HCT116 (cell line): ENCODE measurements at places on chromosomes 5 and 9.

DNA sequence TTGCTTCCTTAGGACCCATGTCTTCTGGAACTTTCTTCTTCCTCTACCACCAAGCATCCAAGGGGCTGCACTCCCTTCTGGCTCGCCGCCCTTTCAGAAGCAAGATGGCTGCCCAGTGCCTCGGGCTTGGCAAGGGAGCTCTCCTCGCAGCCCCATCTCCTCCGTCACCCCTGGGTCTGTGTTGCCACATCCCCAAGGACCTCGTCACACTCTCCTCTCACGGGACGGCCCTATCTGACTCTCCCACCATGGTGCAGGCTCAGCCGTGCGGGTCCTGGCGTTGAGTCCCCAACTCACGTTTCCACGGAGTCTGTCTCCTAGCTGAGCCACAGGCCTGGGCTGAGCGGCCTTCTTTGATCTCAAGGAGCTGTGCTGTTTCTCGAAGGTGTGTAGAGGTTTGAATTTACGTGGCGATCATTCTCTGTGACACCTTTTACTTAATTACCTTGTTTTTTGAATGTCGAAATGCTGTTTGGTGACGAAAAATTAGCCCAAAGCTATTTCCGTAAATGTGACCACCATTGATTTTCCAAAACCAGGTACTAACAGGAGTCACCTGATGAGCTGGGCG, 15.0 kb upstream of the SCGB3A1 start:
- no peak for DNase-seq

GRCh38 chr5:173968154-173968797, 20.7 kb upstream of the C5orf47 start:
- no peak for DNase-seq

GRCh38 chr5:88792144-88792840, 90.7 kb downstream of the MEF2C start:
- DNase-seq: no peak

- DNase-seq: no peak
Observed at GRCh38 chr9:129544761-129545160, 76.1 kb downstream of the C9orf50 start.

GRCh38 chr5:57836921-57837320, 354.3 kb upstream of the ACTBL2 start:
- no peak for DNase-seq

DNA sequence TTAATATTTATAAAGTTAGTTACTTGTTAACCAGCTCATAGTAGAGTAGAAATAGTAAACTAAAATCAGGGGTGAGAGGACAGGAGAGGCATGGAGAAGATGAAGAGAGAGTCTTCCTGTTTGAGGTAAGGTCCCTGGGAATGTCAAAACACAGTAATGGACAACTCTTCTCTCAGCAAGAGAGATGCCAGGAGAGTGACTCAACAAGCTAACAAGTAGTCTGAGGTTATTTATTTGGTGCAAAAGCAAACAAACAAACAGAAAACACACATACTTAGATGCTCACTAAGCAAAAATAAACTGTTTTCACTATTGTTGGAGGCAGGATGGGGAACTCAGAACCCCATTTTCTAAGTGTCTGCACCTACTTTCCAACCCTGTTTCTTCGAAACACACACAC, 333.2 kb upstream of the RFX3 start:
- DNase-seq: no peak

- DNase-seq: no peak
Observed at GRCh38 chr9:103789686-103790085, 304.4 kb upstream of the SMC2 start.

GRCh38 chr5:88666761-88667495, 216.1 kb downstream of the MEF2C start:
- DNase-seq: no peak

- DNase-seq: no peak
Observed at GRCh38 chr5:61132559-61132958, 29.7 kb downstream of the SMIM15 start.

DNA sequence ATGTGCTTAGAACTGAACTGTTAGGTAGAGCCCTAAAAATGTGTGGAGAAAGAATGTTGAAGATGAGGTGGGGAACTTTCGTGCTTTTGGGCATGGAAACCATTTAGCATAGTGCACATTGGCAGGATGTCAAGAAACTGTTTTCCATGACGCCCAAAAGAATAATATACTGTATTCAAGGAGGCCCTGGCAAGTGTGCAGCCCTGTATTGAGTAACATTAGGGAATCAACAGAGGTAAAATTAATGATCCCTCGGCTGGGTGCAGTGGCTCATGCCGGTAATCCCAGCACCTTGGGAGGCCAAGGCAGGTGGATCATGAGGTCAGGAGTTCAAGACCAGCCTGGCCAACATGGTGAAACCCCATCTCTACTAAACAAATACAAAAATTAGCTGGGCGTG, 20.9 kb upstream of the PLIN2 start:
- no peak for DNase-seq

DNA sequence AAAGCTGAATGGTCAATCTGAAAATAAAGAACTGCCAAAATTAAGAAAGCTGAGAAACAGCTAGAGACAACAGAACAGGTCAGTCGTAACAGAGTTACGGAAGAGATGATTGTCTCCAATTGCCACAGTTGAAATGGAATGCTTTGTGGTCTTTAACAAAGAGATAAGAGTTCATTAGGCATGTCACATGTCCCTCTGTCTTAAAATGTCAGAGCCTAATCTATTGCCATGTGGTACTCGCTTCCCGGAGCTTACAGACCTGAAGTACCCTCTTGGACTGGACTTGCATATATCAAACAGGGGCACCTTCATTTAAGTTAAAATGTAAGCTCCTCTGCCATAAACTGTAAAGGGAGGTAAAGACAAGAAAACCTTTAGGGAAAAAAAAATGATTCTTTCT, 19.7 kb downstream of the TTC39B start:
- no peak for DNase-seq

DNA sequence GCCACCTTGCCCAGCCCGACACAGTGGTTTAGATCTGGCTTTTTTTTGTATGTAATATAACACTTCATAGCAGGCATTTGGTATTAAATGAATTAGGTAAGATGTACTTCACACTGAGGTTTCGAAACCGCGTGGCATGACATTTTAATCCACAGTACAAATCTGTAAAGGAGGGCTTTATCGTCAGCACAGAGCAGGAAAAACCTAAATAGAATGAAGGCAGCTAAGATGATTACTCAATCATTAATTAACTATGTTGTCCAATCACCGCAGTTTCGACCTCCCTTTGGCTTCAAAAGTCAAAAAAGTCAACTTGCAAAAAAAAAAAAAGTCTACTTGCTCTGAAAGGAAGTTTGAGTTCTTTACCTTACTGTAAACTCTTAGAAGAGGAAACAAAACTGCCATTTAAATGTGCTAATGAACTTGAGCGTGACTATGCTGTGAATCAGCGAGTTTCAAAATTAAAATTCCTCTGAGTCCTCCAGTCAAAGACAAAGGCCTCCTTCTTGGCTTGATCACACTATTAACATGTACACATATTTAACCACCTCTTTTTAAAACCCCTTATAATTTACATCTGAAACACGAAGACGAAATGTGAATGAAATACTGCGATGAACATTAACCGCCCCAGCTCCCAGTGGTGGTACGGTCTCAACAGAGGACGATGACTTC, 698 bp upstream of the SEC24A start:
- DNase-seq: peak; percentile 2

- no peak for DNase-seq
Observed at GRCh38 chr9:125189011-125189360, 617 bp downstream of the PPP6C start.

- no peak for DNase-seq
Observed at GRCh38 chr9:18756712-18757125, 276.3 kb downstream of the SAXO1 start.

DNA sequence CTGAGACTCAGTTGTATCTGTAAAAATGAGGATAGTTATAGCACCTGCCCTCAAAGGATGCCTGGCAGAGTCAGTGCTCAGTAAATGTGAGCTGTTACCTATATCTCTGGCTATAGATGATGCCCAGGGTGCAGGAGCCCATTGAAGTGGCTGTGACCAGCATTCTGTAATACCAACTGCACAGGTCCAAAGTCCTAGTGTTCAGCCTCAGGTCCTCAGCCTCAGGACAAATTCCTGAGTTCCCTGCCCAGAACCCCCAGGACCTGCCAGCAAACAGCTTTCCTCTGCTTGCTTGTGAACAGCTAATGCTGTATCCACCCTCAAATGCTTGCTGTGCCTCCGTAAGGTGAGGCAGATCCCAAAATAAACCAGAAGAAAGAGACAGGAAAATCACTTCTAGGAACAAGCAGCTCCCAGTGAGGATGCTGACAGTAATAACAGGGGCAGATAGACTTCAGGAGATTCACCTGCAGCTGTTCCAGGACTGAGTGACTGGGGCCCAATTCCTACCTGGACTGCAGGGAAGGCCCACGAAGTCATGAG, 80.8 kb downstream of the SIL1 start:
- no peak for DNase-seq

DNA sequence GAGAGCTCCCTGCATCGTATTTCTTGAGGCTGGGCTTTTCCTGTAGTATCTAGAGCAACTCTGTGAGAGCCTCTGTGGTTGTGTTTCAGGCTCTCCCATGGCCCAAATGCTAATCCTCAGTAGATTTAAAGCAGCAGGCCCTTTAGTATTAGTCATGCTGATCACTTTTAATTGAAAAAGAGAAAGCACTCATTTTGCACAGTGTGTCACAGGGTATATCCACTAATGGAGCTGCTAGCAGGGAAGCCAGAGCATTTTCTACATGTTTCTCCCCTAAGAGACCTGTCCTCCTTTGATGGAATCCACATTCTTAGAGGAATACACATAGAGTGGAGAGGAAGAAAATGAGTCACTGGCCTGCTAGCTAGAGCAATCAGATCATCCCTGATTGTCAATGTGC, 348.5 kb downstream of the TMEM232 start:
- DNase-seq: no peak

- DNase-seq: no peak
Observed at GRCh38 chr9:124180557-124180956, 77.2 kb upstream of the NEK6 start.

DNA sequence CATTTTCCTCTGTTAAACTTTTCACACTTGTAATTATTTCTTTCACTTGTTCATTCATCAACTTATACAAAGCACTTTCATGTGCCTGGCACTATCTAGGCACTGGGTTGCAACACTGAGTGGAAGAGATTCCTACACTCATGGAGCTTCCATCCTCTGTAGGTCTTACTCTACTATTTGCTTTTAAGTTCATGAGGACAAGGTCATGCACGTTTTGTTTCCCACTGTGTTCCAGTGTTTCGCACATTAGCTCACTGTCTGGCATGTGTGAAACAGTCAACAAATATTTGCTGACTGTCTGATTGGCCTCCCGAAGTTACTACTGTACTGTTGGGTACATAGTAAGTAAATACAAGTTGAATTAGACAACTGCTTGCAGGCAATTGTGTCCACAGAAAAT, 87.9 kb upstream of the IFNK start:
- DNase-seq: no peak

DNA sequence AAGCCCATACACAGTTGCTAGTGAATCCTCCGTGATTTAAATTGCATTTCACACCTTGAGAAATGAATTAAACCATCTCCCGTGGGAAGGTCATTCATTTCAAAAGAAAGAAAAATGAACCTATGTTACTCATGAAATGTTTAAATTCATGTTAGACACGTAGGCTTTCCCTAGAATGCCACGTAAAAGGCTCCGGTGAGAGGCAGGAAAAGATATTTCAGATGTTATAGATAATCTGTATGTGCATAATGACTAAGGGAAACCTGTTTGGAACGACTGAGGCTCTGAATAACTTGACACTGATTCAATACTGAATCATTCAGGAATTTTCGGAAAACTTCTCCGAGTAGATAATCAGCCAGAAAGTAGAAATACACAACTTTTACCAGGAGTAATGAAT, 134.3 kb upstream of the ICE1 start:
- DNase-seq: no peak

GRCh38 chr5:171405615-171406014, 13.8 kb upstream of the FGF18 start:
- DNase-seq: no peak

GRCh38 chr5:73899055-73899454, 273.1 kb downstream of the ARHGEF28 start:
- no peak for DNase-seq

DNA sequence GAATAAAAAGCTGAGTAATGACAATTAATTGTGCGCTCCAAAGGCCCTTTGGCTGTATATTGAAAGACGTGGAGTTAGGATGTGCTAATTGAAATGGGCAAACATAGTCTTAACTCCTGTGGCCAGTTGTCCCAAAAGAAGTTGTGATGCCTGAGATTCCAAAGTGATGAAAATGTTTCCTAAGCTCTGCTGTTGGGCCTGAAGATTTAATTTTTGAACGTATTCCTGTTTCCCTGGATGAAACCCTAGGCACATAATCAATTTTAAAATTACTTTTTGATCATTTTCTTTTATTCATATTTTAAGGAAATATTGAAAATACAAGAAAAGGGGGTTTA, 87.9 kb downstream of the PRDM6 start:
- DNase-seq: no peak

- DNase-seq: no peak
Observed at GRCh38 chr5:75471193-75471592, 40.2 kb downstream of the CERT1 start.

GRCh38 chr5:138574744-138575193, 432 bp downstream of the HSPA9 start:
- no peak for DNase-seq

- no peak for DNase-seq
Observed at GRCh38 chr9:86246752-86247161, 12.7 kb downstream of the C9orf153 start.

DNA sequence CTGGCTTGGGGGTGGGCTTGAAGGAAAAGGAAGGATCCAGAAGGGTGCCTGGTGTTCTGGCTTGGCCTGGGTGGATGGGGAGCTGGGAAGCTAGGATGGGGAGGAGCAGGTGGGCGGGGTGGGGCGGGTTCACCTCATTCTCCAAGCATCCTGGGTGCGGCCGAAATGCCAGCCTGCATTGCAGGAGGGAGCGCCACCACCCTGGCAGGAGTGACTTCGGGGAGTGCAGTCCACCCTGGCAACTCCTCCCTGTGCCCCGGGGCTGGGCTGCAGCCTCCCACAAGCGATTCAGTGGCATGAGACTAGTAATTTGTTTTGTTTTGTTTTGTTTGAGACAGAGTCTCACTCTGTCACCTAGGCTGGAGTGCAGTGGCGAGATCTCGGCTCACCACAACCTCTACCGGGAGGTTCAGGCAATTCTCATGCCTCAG, 5.5 kb downstream of the TTC16 start:
- DNase-seq: peak; percentile 56

DNA sequence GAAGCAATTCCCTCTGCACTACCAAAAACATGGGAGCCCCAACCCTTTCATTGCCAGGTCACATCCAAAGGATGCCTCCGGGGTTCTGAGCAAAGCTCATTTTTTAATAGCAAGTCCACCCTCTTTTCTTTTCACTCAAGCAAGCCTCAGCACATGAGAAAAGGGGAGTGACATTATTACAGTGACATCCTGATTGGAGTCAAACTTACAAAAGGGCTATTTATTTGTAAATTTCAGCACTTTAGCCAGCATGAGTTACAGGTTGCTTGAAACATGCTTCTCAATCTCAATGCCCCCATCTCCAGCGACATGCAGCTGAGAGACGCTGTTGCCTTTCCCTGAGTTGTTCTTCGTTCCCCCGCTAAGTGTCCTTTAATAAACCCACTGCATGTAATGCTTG, 238.4 kb upstream of the PANK3 start:
- DNase-seq: no peak
